ENCODE measurements at places on chromosomes 11 and 22.

DNA sequence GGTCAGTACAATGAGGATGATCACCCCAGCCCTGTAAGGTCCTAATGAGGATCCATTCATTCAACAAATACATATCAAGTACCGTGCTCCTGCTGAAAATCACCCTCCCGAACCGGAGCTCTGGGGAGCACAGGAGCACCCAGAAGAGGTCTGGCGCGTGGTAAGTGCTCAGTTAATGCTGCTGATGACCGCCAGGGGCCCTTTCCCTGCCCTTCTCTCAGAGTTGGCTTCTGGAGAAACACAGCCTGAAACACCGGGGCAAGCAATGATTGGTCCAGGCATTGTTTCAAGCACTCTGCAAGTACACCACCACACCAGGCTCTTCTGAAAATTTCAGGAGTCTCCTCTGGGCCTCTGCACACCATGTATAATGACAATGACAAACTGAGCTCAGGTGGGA, 3.8 kb upstream of the CCDC86 start:
- DNase-seq = no peak

DNA sequence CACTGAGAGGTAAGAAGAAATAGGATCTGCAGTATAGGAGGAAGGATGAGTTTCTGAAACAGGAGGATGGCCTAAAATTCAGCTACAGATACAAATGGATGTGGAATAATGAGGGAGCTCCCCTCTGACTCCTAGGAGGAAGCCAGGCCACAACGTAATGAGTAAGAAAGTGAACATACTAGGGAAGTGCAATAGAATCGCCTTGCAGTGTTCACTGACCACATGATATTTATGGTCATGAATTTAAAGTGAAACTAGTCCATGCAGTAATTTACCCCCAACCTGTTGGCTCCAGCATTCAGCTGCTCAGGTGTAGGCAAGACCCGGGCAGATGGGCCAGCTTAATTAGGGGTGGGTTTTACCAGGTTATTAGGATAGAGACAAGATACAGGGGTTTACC, 101.7 kb downstream of the DEUP1 start:
- no peak for DNase-seq

GRCh38 chr11:103070142-103070541, 21.8 kb downstream of the DCUN1D5 start:
- DNase-seq = no peak

DNA sequence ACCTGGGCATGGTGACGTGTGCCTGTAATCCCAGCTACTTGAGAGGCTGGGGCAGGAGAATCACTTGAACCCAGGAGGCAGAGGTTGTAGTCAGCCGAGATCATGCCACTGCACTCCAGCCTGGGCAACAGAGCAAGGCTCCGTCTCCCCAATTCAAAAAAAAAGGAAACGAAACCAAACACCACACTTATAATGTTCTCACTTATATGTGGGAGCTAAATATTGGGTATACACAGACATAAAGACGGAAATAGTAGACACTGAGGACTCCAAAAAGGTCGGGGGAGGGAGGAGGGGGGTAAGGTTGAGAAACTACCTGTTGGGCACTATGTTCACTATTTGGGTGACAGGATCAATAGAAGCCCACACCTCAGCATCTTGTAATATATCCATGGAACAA, 94.3 kb downstream of the GAB2 start:
- no peak for DNase-seq

DNA sequence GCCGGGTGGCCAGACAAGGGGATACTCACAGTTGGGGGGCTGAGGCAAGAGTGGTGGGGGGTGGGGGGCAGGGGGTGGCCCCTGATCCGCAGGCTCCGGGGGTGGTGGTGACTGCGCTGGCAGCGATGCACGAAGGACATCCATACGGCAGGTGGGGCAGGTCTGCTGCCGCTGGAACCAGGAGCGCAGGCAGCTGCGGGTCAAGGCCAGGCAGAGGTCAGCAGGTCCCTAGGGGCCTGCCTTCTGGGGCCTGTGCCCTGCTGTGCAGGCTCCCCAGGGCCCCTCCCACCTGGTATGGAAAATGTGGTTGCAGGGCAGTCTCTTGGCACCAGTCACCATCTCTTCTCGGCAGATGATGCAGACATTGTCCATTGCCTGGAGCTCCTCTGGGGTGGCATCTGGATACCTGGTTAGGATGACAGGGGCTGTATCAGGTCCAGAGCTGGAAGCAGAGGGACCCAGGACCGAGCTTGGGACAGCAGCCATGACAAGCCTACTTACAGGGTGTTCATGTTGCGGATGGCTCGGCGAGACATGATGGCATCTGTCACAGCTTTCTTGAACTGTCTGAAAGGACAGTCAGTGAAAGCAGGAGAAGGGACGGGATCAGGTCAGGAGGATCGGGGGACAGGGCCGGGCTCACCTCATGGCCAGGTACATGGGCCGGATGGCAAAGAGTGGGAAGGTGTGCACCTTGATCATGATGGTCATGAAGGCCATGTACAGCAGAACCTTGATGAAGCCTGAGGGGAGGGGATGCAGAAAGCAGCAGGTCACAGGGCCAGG, 3.5 kb downstream of the SYVN1 start:
- no peak for DNase-seq

DNA sequence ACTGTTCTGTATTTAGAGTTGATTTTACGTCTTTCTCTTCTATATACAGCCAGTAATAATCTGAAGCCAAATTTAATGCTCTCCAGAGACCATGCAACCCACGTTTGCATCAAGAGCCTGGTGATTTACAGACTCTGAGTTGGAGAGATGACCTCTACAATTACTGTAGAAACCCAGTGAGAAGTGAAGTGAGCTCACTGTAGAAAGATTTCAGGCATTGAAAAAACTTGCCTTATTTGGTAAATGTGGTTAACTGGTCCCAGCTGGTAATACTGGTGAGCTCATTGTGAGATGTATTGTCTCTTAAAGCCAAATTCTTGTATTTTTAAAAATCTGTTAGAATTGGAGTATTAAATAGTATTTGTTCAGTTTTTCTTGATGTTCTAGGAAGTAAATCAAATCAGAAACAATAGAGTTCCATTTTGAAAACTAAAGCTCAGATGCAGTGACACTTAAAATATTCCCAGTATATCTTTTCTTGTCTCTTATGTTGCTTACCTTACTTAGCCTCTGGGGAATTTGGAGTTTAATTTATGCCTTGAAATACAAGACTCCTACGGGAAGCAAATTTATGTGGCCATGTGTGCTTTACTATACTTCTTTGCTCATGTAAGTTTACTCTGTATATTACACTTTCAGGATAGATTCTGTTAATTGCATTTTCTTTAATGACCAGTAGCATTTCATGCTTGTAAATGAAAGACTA, 189.9 kb downstream of the ARHGAP42 start:
- DNase-seq = no peak

DNA sequence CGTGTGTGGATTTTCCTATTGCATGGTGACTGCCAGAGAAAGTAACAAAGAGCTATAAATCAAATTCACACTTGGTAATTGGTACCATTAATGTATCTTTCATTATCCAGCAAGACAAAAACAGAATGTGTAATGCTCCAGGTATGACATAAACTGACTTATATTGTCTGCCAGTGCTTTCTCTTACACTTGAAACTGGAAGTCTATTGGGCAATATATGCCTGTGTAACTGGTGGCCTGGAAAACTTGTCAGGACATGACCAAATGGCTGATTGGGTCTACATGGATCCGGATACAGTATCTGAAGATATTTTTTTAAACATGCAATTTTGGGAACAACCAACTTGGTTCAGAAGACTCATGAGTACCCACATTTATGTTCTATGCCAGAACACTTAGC, 174.6 kb upstream of the ARHGAP42 start:
- DNase-seq = no peak

DNA sequence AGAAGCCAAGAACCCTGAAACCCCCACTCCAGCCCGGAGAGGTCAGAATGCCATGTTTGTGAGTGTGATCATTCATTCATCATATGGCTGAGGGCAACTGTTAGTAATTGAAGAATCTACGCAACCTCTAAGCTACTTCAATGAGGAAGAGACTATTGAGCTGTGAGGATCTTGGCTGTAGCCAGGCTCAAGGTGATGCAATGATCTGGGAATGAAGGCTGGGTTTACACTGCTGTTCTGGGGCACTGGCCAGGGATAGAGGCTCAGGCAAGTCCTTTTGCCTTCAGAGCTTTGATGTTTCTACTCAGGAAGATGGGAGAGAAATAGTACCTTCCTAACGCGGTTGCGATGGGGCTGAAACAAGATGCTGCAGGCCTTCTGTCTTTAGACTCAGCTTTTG, 12.9 kb downstream of the CRYBB2 start:
- no peak for DNase-seq

DNA sequence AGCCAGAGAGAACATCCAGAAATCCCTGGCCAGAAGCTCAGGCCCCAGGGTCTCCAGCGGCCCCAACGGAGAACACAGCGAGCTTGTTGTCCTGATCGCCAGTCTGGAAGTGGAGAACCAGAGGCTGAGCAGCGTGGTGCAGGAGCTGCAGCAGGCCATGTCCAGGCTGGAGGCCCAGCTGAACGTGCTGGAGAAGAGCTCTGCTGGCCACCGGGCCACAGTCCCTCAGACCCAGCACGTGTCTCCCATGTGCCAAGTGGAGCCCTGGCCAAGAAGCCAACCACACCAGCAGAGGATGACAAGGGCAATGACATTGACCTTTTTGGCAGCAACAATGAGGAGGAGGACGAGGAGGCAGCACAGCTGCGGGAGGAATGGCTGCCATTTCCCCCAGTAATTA, 20.6 kb upstream of the SCGB1D1 start:
- no peak for DNase-seq

- DNase-seq = no peak
Measured at GRCh38 chr11:103681855-103682254, 354.6 kb upstream of the DDI1 start.

DNA sequence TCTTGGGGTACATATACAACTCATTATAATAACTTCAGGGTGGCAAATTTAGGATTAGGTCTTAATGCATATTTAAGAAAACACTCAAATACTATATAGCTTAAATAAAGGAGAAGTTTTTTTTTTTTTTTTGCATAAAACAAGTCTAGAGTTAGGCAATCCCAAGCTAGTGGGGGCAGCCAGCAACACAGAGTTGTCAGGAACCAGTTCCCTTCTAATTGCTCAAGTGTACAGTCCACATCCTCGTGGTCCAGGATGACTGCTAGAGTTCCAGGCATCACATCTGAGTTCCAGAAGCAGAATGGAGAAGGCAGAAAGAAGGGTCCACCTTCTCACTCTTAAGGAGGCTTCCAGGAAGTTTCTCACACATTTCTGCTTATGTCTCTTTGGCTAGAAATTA, 261.9 kb upstream of the PLET1 start:
- no peak for DNase-seq

DNA sequence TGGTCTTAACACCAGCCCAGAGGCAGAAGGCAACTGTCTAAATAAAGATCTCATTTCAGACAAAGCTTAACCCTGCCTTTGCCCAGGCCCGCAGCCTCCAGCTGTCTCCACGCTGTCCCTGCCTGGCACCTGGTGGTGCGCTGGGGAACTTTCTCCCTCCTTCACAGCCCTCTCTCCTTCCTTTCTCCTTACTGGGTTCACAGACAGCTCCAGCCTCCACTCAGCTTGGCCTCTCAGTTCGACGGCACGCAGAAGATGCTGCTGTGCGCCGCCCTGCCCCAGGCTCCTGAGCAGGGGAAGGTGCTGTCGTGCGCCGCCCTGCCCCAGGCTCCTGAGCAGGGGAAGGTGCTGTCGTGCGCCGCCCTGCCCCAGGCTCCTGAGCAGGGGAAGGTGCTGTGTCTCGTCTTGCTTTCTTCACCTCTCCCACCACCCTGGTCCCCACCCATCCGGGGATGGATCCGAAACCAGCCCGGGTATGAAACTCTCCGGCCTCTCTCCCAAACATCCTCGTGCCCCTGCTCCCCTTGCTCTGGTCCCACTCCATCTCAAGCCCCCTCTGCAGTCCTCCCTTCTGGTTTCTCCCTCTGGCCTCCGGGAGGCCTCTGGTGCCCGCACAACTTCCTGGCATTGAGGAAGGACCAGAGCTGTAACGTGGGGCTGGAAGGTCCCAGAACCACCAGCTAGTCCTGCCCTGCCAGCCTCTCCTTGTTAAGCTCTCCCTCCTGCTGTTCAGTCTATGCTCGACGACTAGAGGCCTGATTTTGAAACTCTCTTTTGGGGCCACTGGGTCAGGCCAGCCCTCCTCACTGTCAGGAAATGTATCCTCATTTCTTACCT, 22.9 kb upstream of the JAM3 start:
- no peak for DNase-seq

- no peak for DNase-seq
Measured at GRCh38 chr11:23574149-23574548, 713.9 kb upstream of the CCDC179 start.

- DNase-seq = peak; percentile 40
Measured at GRCh38 chr22:21712751-21713427, 22.7 kb downstream of the YPEL1 start.

DNA sequence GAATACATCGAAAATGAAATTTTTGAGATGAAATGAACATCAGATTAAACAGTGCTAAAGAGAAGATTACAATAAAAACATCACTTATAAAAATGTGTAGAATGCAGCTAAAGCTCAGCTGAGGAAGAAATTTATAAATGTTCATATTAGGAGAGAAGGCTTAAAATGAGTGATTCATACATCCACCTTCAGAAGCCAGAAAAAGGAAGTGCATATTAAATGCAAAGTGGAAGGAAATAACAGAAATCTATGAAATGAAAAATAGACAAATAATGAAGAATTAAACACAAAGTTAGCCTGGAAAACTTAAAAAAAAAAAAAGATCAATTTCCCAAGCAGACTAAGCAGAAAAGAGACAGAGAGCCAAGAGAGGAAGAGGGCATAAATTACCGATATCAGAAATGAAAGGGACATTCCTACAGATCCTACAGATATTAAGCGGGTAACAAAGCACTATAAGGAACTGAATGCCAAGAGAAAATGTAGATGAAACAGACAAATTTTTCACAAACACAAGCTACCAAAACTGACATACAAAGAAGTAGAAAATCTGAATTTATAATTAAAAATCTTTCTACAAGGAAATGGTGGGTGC, 7.2 kb upstream of the MOB2 start:
- DNase-seq = no peak

DNA sequence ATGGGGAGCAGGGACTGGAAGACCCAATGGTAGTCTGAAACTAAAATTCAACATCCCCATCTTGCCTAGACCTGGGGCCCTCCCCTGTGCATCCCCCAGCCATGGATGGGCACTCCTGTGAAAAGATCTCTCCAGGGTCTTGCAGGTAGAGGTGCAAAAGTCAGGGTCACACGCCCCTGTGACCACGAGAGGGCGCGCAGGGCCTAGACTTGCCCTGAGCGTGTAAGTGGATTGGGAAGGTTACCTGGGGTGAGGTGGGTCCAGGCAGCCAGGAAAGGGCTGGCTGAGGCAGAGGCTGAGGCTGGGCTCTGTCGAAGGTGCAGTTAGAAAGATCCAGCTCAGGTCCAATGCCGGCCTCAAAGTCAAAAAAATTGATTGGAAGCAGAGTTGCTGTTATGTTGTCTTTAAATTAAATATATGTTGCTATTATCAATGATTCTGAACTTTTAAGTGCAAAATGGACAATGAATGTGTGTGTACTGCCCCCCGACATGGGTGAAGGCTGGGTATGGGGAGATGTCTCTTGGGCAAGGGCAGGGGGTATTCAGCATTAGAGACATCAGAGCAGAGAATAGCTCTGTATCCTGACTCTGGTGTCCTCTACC, 4.8 kb upstream of the POU2F3 start:
- DNase-seq = peak; percentile 24

- DNase-seq = no peak
Measured at GRCh38 chr22:35860087-35860733, 142.5 kb downstream of the APOL5 start.

Data from activated T-helper 1 cell treated with Interleukin-2 at 50 U/mL for 16 hours (primary cell).